ENCODE measurements at places on chromosomes 5 and 9.

GRCh38 chr5:134072471-134073210 lies 41.8 kb upstream of the TCF7 start:
- DNase-seq: no peak

DNA sequence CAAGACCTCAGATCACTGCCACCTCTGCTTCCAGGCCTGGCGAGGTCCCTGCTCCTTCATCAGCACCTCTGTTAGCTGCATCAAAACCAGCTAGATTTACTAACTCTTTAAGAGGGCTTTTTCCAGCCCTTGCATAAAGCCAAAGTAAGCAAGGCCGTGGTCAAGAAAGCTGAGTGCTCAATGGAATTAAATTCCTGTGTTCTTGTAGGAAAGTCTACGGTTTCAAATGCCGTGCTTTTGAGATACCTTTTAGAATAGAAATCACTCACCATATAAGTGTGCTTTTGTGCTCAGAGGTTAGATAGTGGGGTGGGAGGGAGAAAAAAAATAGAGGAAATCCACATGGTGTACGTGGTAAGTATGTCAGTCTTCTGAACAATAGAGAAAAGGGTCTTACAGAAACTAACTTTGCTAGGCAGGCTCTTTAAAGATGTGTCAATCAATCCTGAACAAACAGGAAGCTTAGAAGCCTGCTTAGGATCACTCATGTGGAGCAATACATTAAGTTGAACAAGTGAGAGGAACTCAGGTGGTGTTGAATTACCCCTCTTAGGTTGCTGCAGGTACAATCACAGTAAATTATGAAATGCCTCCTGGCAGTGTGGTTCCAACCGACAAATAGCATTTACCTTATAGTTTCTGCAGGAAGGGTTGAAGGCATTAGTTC lies 79.7 kb downstream of the SEMA6A start:
- DNase-seq: no peak

- no peak for DNase-seq
Observed at GRCh38 chr5:141868541-141868940, 9.7 kb downstream of the PCDH1 start.

GRCh38 chr9:84570482-84571154 lies 98.9 kb upstream of the NTRK2 start:
- DNase-seq: no peak

DNA sequence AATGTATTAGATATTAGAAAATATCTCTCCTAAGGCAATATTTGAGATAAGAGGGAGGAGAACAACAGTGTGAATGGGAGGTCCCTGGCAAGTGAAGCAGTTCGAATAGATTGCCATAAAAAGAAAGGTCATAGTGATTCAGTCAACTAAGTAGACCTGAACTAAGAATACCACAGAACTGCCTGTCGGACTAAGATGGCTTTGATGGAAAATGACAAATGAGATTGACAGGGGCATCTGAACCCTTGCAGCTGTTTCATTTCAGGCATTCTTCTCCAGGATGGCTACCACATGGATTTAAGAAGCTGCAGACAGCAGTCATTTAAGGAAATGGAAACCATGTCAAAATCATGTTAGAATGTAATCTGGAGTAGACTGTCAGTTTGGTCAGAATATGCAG lies 308.4 kb upstream of the MEF2C start:
- no peak for DNase-seq

GRCh38 chr5:100827481-100827889 lies 75.6 kb downstream of the ST8SIA4 start:
- DNase-seq: no peak
